ENCODE measurements at places on chromosomes 6 and 20.
A peak's percentile ranks its signal among the peaks of the same experiment; 100 is the strongest.

GRCh38 chr6:6723921-6724538, 135.5 kb downstream of the LY86 start:
- DNase-seq = no peak

DNA sequence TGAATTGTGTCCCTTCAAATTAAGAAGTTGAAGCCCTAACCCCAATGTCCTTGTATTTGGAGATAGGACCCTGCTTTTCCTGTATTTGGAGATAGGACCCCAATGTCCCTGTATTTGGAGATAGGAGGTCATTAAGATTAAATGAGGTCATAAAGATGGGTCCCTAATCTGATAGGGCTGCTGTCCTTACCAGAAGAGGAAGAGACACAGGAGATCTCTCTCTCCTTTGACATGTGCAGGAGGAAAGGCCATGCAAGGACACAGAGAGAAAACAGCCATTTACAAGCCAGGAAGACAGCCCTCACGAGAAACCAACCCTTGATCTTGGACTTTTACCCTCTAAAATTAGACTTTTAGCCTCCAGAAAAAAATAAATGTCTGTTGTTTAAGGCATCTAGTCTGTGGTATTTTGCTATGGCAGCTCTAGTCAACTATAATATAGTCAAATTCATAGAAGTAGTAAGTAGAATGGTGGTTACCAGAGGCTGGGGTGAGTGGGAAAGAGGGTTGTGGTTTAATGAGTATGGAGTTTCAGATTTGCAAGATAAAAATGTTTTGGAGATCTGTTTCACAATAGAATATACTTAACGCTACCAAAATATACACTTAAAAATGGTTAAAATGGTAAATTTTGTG, 59.3 kb downstream of the UBE3D start:
- DNase-seq = no peak

DNA sequence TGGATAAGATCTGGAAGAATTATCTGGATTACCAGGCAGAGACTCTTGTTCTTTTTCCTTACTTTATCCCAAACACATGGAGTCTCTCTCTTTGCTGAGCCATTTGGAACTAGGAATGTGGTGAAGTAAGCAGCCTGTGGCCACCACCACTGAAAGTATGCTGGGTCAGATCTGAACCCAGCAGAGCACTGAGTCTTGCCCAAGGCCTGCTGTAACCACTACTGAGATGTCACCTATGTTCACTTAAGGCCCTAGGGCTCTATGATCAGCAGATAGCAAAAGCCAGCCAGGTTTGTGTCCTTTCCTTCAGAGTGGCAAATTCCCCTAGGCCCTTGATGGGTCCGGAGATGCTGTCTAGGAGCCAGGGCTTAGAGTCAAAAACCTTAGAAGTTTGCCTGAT, 103.3 kb upstream of the PLN start:
- no peak for DNase-seq

- no peak for DNase-seq
Observed at GRCh38 chr20:46322641-46323040, 14.3 kb upstream of the CDH22 start.

DNA sequence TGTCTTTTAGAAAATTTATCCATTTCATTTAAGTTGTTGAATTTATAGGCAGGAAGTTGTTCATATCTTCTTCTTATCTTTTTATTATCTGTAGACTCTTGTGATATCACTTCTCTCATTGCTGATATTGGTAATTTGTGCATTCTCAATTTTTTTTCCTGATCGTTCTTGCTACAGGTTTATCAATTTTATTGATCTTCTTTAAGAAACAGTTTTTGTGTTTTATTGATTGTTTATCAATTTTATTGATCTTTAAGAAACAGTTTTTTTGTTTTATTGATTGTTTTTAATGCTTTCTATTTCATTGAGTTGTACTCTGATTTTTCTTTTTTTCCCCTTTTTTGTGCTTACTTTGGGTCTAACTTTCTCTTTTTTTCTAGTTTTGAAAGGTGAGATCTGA, 23.8 kb upstream of the SLC22A2 start:
- DNase-seq = no peak

GRCh38 chr20:62360854-62361798, 6.0 kb downstream of the LAMA5 start:
- peak; percentile 87 for DNase-seq
